Bladder microvascular endothelial cell (primary cell): ENCODE measurements at places on chromosomes 3 and 15. TPM values are rescaled to one million over a fixed set of nuclear protein-coding genes. Genes with fewer than 3 reads are reported as not detected.

MED12L gene
- under 0.01 and 0.19 TPM in 2 replicates for total RNA-seq

TP63 gene
- under 0.01 and 0.31 TPM in 2 replicates for total RNA-seq

TMOD2 gene
- 6.5 and 20.7 TPM in 2 replicates for total RNA-seq

CCDC80 gene
- 3.4 and 53.7 TPM in 2 replicates for total RNA-seq

TRAIP gene
- 5.2 and 6.0 TPM in 2 replicates for total RNA-seq

CCDC191 gene
- 1.3 and 2.6 TPM in 2 replicates for total RNA-seq

TRA2B gene
- 188 and 217 TPM in 2 replicates for total RNA-seq

UBE2E2 gene
- total RNA-seq = 25.1 and 45.4 TPM in 2 replicates

CLEC3B gene
- total RNA-seq = 0.49 and 0.57 TPM in 2 replicates

AADAC gene
- 0.32 TPM in 1 of 2 replicates, not detected in the other for total RNA-seq

LDHAL6B gene
- not detected in 2 replicates for total RNA-seq

ZPLD1 gene
- not detected in 2 replicates for total RNA-seq

C2CD4B gene
- total RNA-seq = 36.1 and 57.0 TPM in 2 replicates

LRIG1 gene
- total RNA-seq = 13.6 and 79.9 TPM in 2 replicates

LAMB2 gene
- total RNA-seq = 745 and 1,550 TPM in 2 replicates

RBP2 gene
- not detected in 2 replicates for total RNA-seq

HIGD2B gene
- 0.16 TPM in 1 of 2 replicates, not detected in the other for total RNA-seq

OSTN gene
- 0.49 TPM in 1 of 2 replicates, not detected in the other for total RNA-seq

RPL4 gene
- total RNA-seq = 895 and 1,990 TPM in 2 replicates

TLR9 gene
- under 0.01 and 0.06 TPM in 2 replicates for total RNA-seq

NEDD4 gene
- total RNA-seq = 37.6 and 64.1 TPM in 2 replicates

ZNF385D gene
- total RNA-seq = 2.3 and 3.2 TPM in 2 replicates

TPRG1 gene
- not detected in 2 replicates for total RNA-seq

C3orf38 gene
- 15.7 and 25.0 TPM in 2 replicates for total RNA-seq

SLC12A1 gene
- total RNA-seq = not detected in 2 replicates

GHSR gene
- total RNA-seq = not detected in 2 replicates

MAP6D1 gene
- 0.97 and 1.2 TPM in 2 replicates for total RNA-seq

PCSK6 gene
- total RNA-seq = 0.49 and 31.7 TPM in 2 replicates

SH2D7 gene
- not detected in 2 replicates for total RNA-seq

PLA2G4D gene
- total RNA-seq = not detected in 2 replicates

JAGN1 gene
- 19.1 and 24.2 TPM in 2 replicates for total RNA-seq

ROBO2 gene
- total RNA-seq = under 0.01 and 0.06 TPM in 2 replicates

TAGLN3 gene
- total RNA-seq = 0.13 TPM in 1 of 2 replicates, not detected in the other

PRR20G gene
- total RNA-seq = not detected in 2 replicates

IMPG2 gene
- 0.16 and 0.76 TPM in 2 replicates for total RNA-seq

CCRL2 gene
- 2.5 and 6.3 TPM in 2 replicates for total RNA-seq

NRG4 gene
- total RNA-seq = not detected in 2 replicates

PRSS50 gene
- total RNA-seq = not detected in 2 replicates

IL5RA gene
- not detected in 2 replicates for total RNA-seq

PPP1R14D gene
- total RNA-seq = not detected in 2 replicates

KLHDC8B gene
- 43.3 and 55.2 TPM in 2 replicates for total RNA-seq

PLD1 gene
- 36.4 and 98.1 TPM in 2 replicates for total RNA-seq

CYP11A1 gene
- not detected in 2 replicates for total RNA-seq

LSAMP gene
- total RNA-seq = not detected in 2 replicates

TM4SF1 gene
- total RNA-seq = 1,004 and 1,541 TPM in 2 replicates

PATL2 gene
- 0.06 and 0.16 TPM in 2 replicates for total RNA-seq

PSTPIP1 gene
- 0.13 TPM in 1 of 2 replicates, not detected in the other for total RNA-seq

ADCY5 gene
- 0.06 TPM in 1 of 2 replicates, not detected in the other for total RNA-seq

SERPINI2 gene
- total RNA-seq = not detected in 2 replicates

LRRC15 gene
- total RNA-seq = 0.06 TPM in 1 of 2 replicates, not detected in the other

HEXA gene
- total RNA-seq = 57.5 and 90.6 TPM in 2 replicates

C3orf62 gene
- 0.97 and 2.0 TPM in 2 replicates for total RNA-seq

MAGEL2 gene
- total RNA-seq = not detected in 2 replicates

INTS14 gene
- total RNA-seq = 27.4 and 37.8 TPM in 2 replicates

CDHR4 gene
- total RNA-seq = not detected in 2 replicates

NUP210 gene
- total RNA-seq = 0.16 and 7.9 TPM in 2 replicates
